ENCODE measurements at places on chromosomes 3 and 15. TPM values are rescaled to one million over a fixed set of nuclear protein-coding genes. Genes with fewer than 3 reads are reported as not detected.
A peak's percentile ranks its signal among the peaks of the same experiment; 100 is the strongest.

The ALPK3 gene
- 81.1 TPM for total RNA-seq

The IGSF11 gene
- not detected for total RNA-seq

The HCLS1 gene
- total RNA-seq: 85.2 TPM

The NDN gene
- total RNA-seq: 80.0 TPM

The SLC9C1 gene
- total RNA-seq: not detected

The PRR23E gene
- not detected for total RNA-seq

The SLC2A2 gene
- total RNA-seq: not detected

DNA sequence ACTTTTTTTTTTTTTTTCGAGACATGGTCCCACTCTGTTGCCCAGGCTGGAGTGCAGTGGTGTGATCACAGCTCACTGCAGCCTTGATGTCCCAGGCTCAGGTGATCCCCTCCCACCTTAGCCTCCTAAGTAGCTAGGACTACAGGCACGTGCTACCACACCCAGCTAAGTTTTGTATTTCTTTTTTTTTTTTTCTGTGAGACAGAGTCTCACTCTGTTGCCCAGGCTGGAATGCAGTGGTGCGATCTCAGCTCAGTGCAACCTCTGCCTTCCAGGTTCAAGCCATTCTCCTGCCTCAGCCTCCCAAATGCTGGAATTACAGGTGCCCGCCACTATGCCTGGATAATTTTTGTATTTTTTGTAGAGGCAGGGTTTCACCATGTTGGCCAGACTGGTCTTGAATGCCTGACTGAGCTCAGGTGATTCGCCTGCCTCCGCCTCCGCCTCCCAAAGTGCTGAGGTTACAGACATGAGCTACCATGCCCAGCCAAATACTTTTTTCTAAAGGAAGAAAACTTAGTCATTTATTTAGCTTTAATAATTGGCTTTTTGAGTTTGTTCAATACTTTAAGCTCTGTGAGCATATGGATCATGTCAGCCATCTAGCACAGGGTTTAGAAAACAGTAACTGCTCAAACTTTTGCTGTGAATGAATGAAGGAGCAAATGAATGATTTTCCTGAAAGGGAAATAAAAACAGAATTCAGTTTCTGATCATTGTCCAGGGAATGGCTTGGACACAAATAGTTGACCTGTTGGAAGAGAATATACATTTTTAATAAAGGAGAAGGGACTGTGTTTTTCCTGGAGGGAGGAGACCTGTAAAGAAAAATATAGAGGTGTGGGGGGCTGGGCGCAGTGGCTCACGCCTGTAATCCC, 26.0 kb downstream of the UBE2E1 start:
- H3K27ac ChIP-seq: no peak overlapping the region
- H3K27me3 ChIP-seq: no peaks in the 10 kb centered on the region
- no peaks in the 10 kb centered on the region for H3K36me3 ChIP-seq
- peaks cover 13% of the 10 kb centered on the region for H3K4me1 ChIP-seq

DNA sequence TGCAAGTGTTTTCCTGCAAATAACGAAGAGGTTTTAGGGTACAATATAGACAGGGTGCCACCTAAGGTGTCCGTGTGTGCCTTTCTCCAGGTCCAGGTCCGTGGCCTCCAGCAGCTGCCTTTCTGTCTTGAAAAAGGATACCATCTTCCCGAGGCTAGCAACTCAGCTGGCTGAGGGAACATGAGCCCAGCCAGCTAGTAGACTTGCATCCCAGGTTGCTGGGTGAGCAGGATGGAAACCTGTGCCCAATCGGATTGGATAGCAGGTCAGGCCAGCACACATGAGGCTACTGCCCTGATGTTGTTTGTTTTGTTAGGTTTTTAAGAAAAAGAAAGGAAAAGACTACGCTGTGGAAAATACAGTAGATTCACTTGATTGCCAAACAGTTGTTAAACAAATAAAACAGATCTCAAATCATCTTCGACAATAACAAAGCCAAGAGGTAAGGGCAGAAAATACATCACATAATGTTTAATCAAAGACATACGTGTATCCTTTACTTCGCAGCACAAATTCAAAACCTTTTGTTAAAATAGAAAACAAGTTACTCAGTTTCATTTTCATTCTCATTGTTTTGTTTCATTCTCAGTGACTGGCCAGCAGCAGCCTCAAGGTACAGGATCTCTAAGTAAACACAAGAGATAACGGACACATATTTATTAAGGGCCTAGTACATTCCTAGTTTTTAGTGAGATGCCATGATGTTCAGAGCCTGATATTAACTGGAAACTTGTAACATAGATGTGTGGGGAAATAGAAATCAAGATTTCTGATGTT, 661.2 kb upstream of the NR2F2 start:
- no peak overlapping the region for H3K27ac ChIP-seq
- H3K36me3 ChIP-seq: no peaks in the 10 kb centered on the region
- DNase-seq: no peak

GRCh38 chr3:102165367-102165766, 269.4 kb upstream of the ZPLD1 start:
- H3K27ac ChIP-seq: no peak overlapping the region
- H3K36me3 ChIP-seq: no peaks in the 10 kb centered on the region
- no peak for DNase-seq
- no peak overlapping the region for H3K4me3 ChIP-seq

DNA sequence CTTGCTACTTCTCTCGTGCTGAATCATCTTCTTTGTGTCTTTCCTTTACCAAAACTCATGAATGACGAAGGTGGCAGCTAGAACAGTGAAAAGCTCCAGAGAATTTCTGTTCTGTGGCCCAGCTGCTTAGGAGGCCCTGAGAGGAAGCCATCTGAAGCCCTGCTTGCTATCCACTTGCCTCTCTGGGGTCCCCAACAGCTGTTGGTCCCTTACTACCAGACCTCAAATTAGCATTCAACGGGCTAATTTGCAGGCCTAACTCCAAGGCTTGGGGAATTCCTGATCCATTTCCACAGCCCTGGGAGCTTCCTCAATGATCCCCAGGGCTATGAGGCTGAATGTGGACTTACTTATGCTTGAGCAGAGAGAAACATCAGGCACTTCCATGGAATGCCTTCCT, 37.5 kb upstream of the FSTL1 start:
- H3K27me3 ChIP-seq: no peaks in the 10 kb centered on the region
- DNase-seq: no peak
- no peaks in the 10 kb centered on the region for H3K36me3 ChIP-seq
- H3K4me1 ChIP-seq: no peaks in the 10 kb centered on the region

DNA sequence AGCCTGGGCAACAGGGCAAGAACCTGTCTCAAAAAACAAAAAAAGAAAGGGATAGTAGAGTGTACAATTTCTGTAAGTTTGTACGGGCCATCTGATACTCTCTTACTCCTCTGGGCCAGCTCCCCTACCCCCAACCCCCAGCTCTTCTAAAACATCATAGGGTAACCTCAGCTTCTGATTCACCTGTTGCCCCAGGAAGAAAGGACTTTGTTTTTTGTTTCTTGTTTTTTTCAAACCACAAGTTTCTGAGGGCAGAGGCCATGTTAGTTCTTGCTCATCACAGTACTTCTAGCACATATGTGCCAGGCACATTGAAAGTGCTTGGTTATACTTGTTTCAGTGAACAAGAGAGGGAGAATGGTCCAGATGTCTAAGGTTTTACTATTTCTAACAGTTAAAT, 20.2 kb downstream of the ATOSA start:
- H3K36me3 ChIP-seq: peaks cover 7% of the 10 kb centered on the region
- DNase-seq: no peak
- peaks cover 21% of the 10 kb centered on the region for H3K4me1 ChIP-seq
- H3K27me3 ChIP-seq: no peaks in the 10 kb centered on the region
- peak overlapping the region; percentile 27 for H3K27ac ChIP-seq
- H3K4me3 ChIP-seq: no peak overlapping the region

DNA sequence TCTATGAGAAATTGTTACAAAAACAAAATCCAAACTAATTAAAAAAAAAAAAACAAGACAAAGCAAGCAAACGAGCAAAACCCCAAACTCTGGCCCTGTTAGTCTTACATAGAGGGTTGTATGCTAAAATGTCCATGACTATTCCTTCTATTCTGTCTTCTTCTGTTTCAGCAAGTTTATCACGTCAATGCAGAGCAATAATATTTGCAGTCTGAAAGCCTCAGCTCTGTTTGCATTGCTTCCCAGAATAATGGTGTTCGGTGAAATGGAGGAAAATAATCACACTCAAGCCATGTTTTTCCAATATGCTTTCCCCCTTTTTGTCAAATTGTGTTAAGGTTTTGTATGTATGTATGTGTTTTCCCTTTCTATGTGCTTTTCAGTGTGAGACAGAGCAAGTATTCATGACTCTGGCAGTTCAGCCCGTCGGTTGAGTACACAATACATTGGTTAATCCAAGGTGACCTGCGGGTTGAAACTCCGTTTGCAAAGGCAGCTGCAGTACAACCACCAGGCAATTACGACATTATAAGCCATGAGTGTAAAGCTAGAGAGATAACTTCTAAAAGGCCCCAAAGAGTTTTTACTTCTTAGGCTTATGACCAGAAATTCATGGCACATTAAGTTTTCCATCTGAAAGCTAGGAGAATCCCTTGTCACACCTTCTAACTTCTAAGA, 34.9 kb upstream of the MAGI1 start:
- DNase-seq: no peak
- H3K4me3 ChIP-seq: no peak overlapping the region
- H3K36me3 ChIP-seq: no peaks in the 10 kb centered on the region
- no peaks in the 10 kb centered on the region for H3K27me3 ChIP-seq

- H3K27ac ChIP-seq: no peak overlapping the region
- H3K4me1 ChIP-seq: no peaks in the 10 kb centered on the region
- DNase-seq: no peak
- H3K36me3 ChIP-seq: no peaks in the 10 kb centered on the region
- no peak overlapping the region for H3K4me3 ChIP-seq
- H3K27me3 ChIP-seq: no peaks in the 10 kb centered on the region
Measured at GRCh38 chr3:170768334-170768801, 101.6 kb downstream of the RPL22L1 start.

DNA sequence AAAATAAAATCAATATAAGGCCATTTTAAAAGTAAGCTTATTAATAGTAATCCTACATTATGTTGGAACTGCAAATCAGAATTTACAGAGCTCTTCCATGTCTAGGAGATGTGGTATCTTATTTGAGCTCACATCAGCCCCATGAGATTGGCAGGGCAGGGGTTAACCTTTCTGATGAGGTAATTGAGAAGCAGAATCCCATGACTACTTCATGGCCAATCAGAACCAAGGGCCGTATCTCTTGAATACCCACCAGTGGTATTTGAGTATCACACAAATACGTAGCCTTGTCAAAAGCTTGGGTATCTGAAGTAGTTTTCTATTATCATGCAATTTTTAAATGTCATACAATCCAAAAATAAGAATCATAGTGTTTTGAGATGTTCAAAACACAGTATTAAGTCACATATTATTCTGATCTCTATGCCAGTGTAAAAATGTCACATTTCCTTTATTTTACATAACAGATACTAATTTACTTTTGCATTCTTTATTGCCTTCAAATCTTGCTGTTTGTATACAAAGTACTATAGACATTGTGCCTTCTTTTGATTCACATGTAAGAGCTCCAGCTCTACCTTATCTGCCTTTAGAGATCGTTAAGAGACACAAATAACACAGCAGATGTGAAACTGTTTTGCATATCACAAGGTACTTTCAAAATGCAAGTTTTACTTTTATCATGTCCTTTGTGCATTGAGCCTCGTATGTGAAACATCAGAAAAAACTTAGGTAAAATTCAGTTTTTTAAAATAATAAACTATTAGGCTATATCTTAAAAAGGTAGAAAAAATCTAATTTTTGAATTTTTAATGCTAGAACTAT, 251.7 kb upstream of the GOLGA6L4 start:
- peak overlapping the region; percentile 24 for H3K4me3 ChIP-seq
- H3K4me1 ChIP-seq: peaks cover 19% of the 10 kb centered on the region
- H3K27ac ChIP-seq: peak overlapping the region; percentile 41
- H3K36me3 ChIP-seq: no peaks in the 10 kb centered on the region
- H3K27me3 ChIP-seq: no peaks in the 10 kb centered on the region

GRCh38 chr3:195238586-195239118, 32.3 kb downstream of the XXYLT1 start:
- H3K36me3 ChIP-seq: no peaks in the 10 kb centered on the region
- no peak overlapping the region for H3K27ac ChIP-seq
- no peak overlapping the region for H3K4me3 ChIP-seq
- peaks cover 46% of the 10 kb centered on the region for H3K4me1 ChIP-seq
